ENCODE measurements at places on chromosomes 5 and 9.

DNA sequence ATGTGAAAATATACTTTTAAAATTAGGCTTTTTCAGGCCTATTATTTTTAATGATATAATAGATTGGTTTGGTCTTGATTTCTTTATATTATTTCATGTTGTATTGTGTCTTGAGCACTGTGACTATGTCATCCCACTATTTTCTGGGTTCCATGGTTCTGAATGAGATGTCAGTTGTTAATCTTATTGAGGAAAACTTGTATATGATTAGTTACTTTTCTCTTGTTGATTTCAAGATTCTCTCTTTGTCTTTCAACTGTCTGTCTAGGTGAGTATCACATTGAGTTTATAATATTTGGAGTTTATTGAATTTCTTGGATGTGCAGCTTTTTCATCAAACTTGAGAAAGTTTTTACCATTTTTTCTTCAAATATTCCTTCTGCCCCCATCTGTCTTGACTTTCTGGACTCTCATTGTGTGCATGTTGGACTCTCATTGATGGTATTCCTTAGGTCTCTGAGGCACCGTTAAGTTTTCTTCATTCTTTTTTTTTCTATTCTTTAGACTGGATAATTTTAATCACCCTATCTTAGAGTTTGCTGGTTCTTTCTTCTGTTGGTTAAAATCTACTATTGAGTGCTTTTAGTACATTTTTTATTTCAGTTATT lies 175.8 kb downstream of the TMEM167A start:
- no peak for DNase-seq

DNA sequence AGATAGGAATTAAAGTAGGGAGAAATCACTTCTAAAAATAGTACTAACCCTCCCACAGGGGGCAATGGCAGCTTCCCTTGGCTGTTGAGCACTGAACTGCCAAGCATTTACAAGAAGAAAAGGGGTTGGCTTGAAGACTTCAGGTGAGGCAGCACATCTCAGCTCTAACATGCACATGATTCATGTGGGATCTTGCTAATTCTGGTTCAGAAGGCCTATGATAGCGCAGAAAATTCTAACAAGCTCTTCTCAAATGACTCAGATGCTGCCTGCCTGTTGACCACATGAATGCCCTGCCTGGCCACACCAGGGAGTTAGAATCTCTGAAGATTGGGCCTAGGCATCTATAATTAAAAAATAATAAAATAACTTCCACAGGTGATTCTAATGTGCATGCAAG lies 22.6 kb downstream of the CD180 start:
- no peak for DNase-seq

GRCh38 chr9:83027153-83027891 lies 35.6 kb downstream of the RASEF start:
- DNase-seq = no peak

DNA sequence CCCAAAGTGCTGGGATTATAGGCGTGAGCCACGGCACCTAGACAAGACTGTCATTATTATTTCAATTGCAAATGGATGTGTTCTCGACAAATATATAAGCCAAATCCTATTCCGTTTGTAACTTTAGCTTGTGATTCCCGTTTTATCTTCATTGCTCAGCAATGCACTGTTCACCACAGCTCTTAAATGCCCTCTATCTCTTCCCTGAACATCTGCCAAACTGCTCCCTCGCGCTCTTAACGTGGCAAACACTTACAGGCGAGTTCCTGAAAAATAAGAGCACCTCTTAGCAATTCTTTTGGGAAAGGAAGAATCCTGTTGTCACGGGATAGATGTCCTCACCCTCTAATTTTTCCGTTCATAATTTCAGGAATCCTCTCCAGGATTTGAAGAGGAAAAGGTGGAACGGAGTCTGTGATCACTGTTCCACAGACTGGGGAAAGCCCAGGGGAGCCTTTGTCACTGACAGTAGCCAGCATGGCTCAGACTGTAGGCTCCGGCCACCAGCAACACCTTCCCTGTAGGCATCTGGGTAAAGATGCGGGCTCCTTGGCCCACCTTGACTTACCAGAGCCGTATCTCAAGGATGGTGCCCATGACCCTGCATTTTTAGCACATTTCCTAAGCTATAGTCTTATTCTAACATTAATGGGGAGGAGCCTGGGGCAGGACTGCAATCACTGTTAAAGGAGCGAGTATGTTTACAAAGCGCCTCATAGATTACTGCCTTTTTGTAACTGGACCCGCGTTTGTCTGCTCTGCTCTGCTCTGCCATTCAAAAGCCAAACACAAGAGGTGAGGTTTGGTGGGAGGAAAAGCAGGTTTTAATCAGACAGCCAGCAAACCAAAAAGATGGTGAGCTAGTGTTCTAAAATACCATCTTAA lies 20.2 kb upstream of the GNPDA1 start:
- no peak for DNase-seq

- DNase-seq = no peak
Observed at GRCh38 chr5:112690605-112691338, 46.9 kb upstream of the APC start.

- DNase-seq = no peak
Observed at GRCh38 chr5:14779975-14780374, 91.6 kb downstream of the ANKH start.

GRCh38 chr5:17872204-17872603 lies 237.9 kb downstream of the TAF11L14 start:
- no peak for DNase-seq

DNA sequence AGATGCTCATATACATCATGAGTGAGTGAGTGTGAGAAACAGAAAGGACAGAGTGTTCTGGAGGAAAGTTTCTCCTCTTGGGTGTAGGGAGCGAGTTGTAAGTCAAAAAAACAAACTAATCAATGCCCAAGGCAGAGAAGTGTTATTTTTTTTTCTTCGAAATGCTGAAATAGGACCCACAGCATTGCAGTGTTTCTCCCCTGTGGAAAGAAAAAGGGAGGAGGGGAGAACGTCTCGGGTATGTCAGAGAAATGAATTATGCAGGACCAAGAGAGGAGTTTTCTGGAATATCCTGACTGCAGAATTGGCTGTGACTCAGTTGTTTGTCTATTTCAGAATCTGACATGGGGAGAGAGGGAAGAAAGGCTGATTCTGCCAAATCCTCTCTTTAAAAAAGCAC lies 337.9 kb upstream of the RFX3 start:
- DNase-seq = no peak

GRCh38 chr9:79630521-79631403 lies 59.0 kb downstream of the TLE4 start:
- no peak for DNase-seq

DNA sequence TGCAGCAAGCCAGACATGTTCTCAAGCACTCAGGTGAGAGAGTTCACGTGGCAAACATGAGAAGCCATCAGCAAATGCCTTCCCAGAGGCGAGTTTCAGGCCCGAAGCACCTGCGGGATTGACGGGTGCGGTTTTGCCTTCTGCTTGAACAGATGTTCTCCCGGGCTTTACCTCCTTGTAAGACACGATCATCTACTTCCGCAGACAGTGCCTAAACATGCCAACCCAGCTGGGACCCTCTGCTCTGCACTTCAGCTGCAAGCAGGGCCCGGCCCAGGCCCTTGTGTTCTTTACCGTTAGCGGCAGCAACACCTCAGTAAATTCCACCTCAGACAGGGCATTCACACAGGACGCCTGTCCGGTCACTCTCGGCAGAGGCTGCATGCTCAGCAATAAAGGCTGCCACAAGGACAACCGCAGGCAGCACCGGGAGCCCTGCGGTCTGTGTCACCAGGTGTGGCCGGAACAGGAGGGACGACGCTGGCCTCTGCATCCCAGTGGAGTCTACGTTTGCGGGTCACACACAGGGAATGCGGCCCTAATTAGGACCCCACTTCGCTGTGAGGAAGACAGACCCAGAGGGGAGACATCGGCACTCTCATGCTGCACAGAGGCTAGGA lies 139.6 kb downstream of the ROR2 start:
- no peak for DNase-seq

- no peak for DNase-seq
Observed at GRCh38 chr9:2726650-2727340, 9.5 kb downstream of the KCNV2 start.

GRCh38 chr5:73853091-73853490 lies 227.1 kb downstream of the ARHGEF28 start:
- DNase-seq = no peak

DNA sequence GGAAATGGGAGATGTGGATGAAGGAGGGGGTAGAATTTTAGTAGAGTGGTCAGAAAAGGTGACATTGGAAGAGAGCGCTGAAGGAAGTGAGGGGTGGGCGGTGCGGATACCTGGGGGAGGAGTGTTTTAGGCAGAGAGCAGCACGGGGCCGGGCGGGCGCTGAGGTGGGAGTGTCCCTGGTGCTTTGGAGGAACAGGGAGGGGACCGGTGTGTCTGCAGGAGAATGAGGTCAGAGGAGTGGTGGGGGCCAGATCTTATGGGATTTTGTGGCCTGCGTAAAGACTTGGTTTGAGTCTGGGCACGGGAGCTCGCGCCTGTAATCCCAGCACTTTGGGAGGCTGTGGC lies 5.8 kb upstream of the PSD2 start:
- no peak for DNase-seq

- no peak for DNase-seq
Observed at GRCh38 chr9:27473111-27473529, 51.0 kb upstream of the IFNK start.

GRCh38 chr5:155471027-155471426 lies 457.5 kb downstream of the KIF4B start:
- no peak for DNase-seq

GRCh38 chr5:173010021-173010420 lies 26.4 kb downstream of the ATP6V0E1 start:
- DNase-seq = no peak

DNA sequence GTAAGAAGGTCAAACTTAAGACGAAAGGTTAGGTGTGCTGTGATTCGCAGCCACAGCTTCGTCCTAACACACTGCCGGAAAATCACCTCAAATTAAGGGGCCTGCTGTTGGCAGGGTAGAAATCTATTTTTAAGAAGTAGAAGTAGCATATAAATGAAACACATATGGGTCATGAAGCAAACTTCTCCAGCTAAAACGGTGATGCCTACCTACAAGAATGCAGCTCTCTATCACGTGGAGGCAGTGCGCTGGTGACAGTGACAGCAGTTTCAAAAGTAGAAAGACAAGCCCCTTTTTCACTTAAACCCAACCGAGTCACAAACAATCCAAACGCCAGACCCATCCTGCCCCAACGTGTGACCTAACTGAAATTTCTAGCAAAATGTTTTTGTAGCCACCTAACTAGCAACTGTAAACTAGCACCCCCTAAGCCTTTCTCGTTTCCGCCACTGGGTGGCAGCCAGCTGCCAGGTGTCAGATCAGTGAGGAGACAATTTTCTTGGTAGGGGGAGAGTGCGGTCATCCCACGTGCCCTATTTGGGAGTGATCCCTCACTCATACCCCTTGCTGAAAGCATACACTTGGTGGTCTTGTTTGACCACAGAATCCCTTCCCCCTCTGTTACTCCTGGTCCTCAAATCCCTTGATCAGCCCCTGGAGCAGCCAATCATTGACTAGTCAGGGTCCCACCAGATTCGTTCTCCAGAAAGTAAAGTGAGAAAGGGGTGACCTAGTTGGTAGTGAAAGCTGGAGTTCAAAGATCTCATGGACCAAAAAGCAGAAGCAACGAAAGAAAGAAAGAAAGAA lies 71.8 kb upstream of the MAMDC2 start:
- peak; percentile 4 for DNase-seq

GRCh38 chr5:96885518-96886338 lies 9.4 kb downstream of the ERAP2 start:
- no peak for DNase-seq

DNA sequence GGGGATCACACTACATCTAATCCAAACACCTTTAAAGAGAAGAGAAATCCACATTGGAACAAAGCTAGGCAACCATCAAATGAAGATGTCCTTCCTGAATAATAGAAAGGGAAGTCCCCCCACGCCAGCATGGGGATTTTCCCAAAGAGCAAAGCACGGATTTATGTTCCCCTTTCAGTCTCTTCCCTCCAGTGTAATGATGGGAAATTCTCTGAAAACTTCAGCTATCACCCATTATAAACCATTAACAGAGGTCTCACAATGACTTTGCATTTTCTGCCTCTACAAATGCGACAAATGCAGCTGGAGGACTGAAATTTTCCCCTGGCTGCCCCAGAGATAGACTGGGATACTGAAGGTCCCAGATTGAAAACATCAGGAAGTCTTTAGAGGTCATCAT lies 368.7 kb downstream of the EFNA5 start:
- no peak for DNase-seq

DNA sequence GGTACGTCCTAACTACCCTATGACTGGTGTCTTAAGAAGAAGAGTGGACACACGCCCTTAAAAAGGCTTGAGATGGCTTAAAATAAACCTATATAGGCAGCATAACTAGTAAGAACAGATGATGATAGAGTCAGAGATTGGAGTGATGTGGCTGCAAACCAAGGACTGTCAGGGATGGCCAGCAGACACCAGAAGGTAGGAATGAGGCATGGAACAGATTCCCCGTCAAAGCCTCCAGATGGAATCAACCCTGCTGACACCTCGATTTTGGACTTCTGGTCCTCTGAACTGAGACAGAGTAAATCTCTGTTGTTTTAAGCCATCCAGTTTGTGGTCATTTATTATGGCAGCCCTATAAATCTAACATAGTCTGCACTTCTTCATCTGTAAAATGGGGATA lies 7.4 kb downstream of the TMOD1 start:
- DNase-seq = no peak

- no peak for DNase-seq
Observed at GRCh38 chr5:160438316-160439204, 16.9 kb downstream of the PTTG1 start.

DNA sequence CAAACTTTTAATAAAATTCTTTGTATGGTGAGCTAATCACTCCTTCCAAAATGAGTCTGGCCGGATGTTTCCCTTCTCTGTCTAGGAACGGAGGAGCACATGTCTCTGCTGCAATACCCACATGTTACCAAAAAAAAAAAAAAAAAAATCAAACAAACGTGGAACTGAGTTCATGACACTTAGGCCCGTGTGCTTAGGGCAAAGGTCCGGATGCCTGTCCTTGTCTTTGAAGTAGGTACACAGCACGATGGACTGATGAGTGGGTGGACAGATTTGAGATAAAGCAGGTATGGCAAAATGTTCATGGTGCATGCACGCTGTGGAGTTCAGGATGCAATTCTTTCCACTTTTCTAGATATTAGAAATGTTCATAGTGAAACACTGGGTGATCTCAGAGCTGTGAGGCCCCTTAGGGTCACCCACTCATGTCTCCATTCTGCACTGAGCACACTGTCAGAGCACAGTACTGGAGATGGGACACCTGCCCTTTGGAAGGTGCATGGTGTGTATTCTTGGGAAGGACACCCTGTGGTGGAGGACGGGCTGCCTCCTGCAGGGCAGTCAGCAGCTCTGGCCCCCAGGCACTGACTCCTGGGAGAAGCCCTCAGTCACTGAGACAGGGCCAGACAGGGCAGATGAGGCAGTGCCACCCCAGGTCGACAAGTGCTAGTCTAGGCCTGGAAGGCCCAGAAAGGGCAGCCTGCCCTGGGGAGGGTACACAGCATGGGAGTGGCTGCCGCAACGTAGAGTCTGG lies 43.6 kb downstream of the GADD45G start:
- DNase-seq = no peak

All from activated T-helper 1 cell treated with anti-CD3 and anti-CD28 coated beads, Interleukin-2, amount 50 U/mL, for 16 hours (primary cell).